ENCODE measurements at places on chromosomes 12 and 14.

GRCh38 chr12:54605138-54605970 lies 16.9 kb upstream of the PPP1R1A start:
- no peak for DNase-seq

- DNase-seq, result no peak
These were observed 67.1 kb downstream of the TUNAR start for GRCh38 chr14:95943699-95944098.

GRCh38 chr12:52204095-52204930 lies 12.5 kb upstream of the KRT80 start:
- DNase-seq, result peak; percentile 65

DNA sequence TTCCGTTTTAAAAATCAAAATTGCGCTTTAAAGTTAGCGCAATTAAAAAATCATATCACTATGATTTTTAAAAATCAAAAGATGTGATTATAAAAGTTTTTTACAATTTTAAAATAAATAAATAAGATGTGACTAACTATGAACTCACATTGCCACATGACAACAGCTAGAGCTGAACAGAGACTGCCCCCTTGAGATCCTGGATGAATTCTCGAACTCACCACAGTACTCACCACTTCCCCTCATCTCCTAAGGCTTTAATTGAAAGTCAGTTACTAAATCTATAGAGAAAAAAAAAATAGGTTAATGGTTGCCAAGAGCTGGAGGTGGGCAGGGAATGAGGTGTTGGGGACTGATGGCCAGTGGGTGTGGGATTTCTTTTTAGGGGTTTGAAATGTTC lies 384.2 kb downstream of the ZFP36L1 start:
- peak; percentile 50 for DNase-seq

DNA sequence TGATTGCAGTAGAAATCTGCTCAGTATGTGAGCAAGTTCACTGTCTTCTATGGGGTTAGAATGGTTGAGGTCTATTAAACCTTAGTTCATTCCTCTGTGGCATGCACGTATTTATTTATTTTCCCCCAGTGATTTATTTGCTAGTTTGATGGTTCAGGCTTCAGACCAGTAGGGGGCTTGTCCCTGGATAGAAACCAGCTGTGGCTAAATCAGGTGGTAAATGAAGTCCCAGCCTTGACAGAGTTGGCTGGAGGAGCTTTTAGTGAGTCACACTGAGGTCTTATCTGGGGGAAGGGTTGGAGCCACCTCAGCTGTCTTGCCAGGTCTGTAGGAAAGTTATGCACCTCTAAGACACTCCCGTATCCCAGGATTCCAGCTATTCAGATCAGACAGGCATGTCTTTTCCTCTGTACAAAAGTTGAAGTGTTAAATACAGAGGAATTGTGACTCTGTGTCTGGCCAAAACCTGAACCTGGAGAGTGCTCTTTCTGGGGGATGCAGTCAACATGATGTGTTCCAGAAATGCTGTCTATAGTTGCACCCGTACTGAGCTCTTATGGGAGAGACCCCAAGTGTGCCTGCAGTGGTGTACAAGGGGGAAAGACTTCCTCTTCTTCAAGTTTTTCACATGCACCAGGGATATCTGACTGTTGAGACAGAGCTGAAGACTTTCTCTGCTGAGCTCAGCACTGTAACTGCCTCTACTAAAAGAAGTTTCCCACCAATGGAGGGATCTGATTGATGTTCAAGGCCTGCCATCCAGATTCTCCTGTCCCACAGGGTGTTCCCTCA lies 1322.1 kb downstream of the TMEM121 start:
- no peak for DNase-seq

- DNase-seq, result no peak
These were observed 10.0 kb upstream of the GPR19 start for GRCh38 chr12:12705838-12706520.

- DNase-seq, result peak; percentile 67
These were observed 58.6 kb downstream of the TBX3 start for GRCh38 chr12:114625294-114625851.

- no peak for DNase-seq
These were observed 25.0 kb downstream of the CFAP54 start for GRCh38 chr12:96514328-96514727.

DNA sequence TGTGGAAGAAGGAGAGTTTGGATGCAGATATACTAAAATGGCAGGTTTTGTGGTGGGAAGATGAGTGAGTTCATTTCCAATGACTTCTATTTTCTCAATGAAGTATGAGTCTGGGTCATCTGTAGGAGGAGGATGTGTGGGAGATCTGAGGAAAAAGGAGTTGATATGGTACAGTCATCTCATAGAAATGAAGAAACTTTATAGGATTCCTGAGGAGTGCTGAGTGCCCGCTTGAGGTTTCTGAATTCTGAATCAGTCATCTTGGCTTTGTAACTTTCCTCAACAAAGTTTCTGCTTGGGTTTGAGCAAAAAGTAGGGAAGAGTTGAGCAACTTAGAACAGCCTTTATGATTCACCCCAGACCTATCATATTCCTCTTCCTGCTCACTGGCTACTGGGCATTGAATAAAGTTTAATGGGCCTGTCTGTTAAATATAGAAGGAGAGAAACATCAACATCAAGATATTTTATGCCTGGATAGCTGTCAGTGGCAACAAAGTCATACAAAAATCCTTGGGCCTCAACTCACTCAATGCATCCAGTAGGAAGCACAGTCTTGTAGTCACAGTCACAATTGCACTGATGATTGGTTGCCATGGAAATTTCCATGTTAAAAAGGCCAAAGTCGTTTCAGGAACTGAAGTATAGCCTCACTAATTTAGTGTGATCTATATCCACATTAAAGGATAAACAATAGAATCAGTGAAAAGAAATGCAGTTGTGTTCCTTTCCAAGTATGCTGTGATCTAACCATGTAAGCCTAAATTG lies 284.7 kb downstream of the DUSP6 start:
- peak; percentile 98 for DNase-seq

DNA sequence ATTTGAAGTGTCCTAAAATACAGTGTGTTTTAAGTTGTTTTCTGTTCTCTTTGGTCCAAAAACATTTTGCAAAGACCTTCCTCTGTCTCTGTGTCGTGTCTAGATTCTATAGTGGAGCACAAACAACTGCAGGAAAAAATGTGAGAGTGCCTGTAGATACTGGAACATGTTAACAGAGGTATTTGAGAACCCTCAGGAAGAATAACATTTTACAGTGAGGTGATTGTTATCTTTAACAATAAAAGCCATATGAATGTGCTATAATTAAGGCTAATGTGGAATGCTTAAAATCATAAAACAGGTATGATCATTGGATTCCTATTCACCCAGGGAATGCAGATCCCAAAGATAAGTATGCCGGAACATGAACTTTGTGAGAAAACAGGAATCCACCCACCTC lies 98.0 kb downstream of the SAMD4A start:
- DNase-seq, result peak; percentile 82

DNA sequence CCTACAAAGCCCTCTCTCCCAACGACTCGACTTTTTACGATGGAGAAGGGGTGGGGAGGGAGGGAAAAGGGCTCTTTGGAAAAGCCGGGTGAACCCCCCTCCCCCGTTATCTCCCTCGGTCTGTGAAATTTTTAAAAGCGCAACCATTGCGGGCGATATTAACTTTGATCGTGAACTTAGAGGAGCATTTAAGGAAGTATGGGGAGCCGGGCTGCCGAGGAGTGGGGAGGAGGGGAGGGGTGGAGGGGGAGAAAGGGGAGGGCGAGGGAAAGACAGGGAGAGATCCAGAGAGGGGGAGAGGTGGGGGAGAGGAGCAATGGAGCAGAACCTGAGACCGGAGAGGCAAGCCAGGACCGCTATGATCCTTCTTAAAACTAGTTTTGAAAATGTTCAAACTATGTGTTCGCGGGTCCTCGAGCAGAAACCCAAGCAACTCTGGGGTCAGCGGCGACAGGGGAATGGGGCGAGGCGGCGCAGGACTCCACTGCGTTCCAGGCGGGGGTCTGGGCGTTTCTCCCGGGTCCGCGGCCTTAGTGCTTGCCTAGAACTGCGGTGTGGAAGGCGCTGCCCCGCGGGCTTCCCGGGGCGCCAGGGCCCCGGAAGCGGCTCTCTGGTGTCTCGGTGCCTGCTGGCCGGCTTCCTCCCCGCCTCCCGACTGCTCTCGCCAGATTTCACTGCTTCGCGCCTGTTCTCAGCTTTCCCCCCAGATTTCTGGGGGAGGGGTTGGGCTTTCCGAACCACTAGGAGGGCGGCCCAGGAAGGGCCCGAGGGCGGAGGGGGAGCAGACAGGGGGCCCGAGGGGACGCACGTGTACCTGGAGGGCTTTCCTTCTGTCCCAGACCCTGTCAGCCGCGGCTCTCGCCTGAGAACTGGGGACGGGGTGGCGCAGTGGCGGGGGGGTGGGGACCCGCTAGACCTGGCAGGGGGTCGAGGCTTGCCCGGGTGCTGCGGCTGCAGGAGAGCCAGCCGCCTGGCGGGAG lies at the start of gene HOTAIR:
Gene HOTAIR, minus strand, starts transcription at position 871 of the 980 bp plus-strand sequence.
- DNase-seq, result peak; percentile 75

GRCh38 chr14:22200977-22201605 lies 387.9 kb downstream of the DAD1 start:
- peak; percentile 53 for DNase-seq

- DNase-seq, result no peak
These were observed 246.3 kb downstream of the RGS6 start for GRCh38 chr14:72178517-72178916.

DNA sequence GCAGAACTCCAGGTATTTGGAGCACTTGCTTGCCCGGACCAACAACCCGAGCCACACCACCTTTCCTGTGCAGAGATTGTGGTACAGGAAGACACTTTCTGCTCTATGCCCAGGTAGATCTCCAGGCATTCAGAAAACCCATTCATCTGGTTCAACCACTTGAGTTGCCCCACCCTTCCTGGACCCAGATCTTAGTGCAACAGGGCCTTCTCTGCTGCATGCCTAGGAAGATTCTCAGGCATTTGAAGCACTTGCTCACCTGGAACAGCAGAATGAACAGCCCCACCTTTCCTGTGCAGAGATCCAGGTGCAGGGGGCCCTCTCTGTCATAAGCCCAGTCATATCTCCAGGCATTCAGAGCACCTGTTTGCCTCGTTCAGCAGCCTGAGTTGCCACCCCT lies 412.8 kb upstream of the MGAT4C start:
- DNase-seq, result no peak

GRCh38 chr14:96852823-96853422 lies 55.7 kb downstream of the VRK1 start:
- DNase-seq, result peak; percentile 60

DNA sequence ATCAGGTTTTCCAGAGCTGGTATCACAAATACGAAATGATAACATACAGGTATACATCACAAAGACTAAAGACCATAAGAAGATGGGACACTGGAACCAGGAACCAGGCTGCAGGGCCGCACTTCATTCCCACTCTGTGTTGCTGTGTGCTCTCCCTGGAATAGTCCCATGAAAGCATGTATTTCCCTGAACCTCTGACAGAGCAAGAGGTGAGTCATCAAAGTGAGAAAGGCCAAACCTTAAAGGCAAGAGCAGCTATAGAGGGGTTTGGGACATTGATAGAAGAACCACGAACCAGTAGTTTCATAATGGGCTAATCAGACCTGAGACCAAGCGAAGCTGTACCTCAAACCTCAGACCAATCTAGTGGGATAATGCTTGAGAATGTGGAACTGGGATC lies 283.0 kb upstream of the PRKD1 start:
- DNase-seq, result peak; percentile 66

- DNase-seq, result no peak
These were observed 389 bp upstream of the CCNB1IP1 start for GRCh38 chr14:20333494-20333841.

DNA sequence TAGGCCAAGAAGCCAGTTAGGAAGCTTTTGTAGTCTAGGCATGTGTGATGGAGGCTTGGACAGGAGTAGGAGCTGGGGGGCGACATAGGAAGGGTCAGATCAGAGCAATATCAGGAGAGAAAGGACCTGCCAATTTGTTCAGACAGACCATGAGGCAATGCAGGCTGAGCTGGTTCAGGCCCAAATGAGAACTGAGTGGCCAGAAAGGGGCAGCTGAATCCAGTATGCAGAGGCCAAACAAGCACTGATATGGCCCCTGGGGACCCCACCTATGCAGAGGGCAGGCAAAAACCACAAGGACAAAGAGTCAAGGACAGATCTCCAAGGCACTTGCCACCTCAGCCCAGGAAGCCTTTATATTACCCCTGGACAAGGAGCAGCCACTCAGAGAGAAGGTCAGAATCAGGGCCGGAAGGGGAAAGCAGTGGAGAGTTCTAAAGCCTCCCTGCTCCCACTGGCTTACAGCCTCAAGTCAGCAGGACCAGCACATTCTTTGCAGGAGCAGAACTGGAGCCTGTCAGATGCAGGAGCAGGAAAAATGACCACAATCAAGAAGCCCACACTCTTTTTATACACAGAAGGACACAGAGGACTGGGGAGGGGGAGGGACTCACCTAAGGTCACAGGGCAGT lies 37.2 kb downstream of the CLMN start:
- no peak for DNase-seq

- no peak for DNase-seq
These were observed 3.4 kb upstream of the TMEM229B start for GRCh38 chr14:67491741-67492507.

DNA sequence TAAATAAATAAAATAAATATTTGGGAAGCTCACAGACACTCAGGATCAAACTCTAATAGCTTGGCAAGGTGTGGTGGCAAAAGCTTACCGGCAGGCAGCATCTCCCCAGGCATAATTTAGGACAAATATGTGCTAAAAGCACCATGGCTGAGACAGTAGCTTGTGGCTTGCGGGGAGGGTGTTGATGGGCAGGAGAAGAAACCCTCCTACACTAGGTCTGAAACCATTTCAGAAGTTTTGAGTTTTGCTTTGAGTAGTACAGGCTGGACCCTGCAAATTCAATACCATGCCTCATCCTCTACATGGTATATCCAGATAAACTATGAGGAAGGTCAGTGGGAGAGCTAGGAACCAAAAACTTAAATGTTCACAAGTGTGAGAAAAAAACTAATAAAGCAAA lies 33.1 kb downstream of the MAP3K9 start:
- no peak for DNase-seq

GRCh38 chr12:3885277-3886094 lies 12.3 kb upstream of the PARP11 start:
- peak; percentile 50 for DNase-seq

DNA sequence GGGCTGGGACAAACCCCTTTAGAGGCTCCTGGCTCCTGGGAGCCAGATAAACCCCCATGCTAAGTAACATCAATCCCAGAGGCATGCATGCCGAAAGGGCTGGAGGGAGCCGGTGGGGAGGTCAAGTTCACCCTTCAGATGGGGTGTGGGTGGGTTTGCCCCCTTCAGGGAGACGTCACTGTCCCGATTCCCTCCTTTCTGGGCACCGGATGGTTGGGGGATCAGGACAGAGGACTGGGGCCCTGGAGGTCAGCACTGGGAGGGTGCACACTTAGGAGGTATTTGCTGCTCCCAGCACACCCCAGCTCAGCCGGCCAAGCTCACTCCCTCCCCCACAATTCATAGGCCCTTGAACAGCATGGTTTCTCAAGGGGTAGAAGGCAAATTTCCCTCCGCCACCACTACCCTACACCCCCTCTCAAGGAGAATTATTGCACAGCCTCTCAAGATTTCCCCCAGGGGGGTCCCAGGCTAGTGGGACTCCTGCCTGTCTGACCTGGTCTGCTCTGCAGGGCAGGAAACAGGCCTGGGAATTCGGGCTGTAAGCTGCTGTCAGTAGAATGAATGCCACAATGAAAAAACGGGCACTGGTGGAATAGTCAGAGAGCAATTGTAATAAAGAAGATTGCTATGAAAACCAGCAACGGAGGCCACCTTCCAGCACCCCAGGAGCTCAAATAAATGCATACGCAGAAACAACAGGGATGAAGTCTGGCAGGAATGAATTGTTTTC lies 63.5 kb downstream of the GALNT16 start:
- no peak for DNase-seq

Data from EH (cell line).